COLO829 (cell line): ENCODE measurements at places on chromosomes 5 and 9.

GRCh38 chr9:31067418-31067817, 1317.0 kb upstream of the ACO1 start:
- no peak for DNase-seq

DNA sequence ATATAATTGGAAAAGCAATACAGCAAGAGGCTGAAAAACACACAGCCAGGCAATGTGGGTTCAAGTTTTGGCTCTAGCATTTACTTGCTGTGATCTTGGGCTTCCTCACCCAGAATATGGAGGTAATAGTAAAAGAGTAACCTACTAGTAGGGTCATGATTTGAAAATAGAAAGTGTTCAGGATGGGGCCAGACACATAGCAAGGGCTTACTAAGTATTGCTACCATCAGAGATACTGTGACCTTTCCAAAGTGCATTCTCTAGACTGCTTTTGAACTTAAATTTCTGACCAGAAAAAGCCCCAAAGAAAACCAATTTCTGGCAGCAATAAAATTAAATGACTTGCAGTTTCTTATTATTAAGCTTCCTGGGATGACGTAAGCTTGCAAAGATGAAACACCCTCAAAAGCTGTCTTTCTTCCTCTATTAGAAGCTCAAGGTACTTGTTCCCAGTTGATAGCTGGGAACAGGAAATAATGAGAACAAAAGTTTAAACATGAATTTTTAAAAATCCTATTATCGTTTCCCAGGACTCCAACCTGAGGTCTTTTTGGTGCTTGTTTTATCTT, 20.3 kb downstream of the SLC45A2 start:
- DNase-seq: no peak

- no peak for DNase-seq
Measured at GRCh38 chr9:89410022-89410421, 87.9 kb downstream of the SEMA4D start.

- no peak for DNase-seq
Measured at GRCh38 chr9:135901826-135902225, 5.5 kb downstream of the CAMSAP1 start.

DNA sequence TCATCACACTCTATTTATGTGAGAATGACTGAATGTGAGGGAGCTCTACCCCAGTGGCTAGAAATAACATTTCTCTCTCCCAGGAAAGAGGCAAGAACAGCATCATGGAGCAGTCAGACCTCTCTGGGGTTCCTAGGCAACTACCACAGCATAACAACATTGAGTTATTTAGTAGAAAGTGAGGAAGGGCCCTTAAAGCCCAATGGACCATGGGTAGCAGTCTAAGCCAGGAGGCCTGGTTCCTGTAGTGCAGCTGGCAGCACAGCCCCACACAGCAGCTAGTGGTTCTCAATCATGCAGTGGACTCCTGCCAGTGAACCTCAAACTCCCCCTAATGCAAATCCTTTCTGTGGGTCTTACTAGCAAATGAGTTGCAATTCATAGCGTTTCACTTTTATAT, 55.3 kb downstream of the SPEF2 start:
- no peak for DNase-seq

DNA sequence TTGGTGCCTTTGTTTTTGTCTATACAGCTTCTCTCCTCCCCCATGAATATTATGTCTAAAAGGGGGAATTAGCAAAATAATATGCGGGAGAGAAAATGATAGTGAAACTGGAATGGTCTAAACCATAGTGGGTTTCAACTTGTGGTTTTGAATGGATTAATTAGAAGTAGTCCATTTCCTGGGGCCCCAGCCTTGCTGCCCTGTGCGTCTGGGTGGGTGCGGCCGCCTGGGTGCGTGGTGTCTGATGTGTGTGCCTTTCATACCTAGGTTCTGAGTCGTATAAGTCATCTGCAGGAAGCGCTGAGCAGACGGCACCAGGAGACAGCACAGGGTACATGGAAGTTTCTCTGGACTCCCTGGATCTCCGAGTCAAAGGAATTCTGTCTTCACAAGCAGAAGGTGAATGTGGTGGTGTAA, 120.0 kb upstream of the CACNA1B start:
- no peak for DNase-seq

- no peak for DNase-seq
Measured at GRCh38 chr9:1219284-1219683, 169.1 kb downstream of the DMRT2 start.

- peak; percentile 27 for DNase-seq
Measured at GRCh38 chr5:7886849-7887475, 18.0 kb downstream of the MTRR start.

DNA sequence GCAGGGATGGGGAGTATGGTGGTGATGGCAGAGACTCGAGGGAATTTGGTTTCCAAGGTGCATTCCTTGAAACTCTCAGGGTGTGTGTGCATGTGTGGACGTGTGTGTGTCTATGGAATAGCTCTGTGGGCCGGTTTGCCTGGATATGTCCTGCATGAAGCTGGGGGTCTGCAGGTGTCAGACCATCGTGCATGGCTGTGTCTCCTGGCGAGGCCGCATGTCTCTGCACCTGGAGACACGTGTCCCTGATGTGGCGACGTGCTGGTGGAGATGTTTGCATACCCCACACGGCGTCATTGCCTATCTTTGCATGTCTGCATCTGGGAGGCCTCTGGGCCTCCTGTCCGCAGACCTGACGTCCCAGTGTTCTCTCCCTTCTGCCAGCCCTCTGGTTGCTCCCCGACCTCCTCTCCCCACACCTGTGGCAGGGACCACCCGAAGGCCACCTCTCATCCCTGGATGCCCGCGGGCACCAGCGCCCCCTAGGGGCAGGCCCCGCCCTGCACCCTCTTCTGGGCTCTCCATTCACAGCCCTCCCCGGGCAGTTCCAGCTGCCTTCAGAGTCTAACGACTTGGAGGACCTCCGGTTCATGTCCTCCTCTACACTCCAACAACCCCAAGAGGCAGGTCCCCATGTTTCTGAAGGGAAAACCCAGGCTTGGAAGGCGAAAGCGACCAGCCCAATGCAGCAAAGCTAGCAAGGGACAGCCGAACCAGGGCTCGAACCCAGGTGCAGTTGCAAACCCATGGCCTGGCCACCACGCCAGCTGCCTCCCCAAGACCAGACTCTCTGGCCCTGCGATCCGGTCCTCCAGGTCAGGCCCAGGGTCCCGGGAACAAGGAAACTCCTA, 88.6 kb downstream of the LMX1B start:
- DNase-seq: peak; percentile 58

DNA sequence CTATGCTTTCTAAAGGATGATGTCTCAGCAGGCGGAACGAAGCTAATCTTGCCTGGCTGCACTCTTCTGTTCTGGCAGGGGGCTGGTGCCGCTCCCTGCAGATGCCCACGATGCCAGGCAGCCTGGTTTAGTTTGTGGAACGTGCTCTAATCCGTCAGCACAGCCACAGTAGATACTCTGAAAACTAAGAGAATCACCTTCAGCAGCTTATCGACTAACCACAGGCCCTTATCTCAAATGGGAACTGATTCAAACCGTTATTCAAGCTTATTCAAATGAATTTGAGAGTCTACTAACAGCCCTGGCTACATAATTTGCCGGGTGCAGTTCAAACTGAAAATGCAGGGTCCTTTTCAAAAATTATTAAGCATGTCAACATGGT, 246.6 kb upstream of the ANKRD55 start:
- no peak for DNase-seq

DNA sequence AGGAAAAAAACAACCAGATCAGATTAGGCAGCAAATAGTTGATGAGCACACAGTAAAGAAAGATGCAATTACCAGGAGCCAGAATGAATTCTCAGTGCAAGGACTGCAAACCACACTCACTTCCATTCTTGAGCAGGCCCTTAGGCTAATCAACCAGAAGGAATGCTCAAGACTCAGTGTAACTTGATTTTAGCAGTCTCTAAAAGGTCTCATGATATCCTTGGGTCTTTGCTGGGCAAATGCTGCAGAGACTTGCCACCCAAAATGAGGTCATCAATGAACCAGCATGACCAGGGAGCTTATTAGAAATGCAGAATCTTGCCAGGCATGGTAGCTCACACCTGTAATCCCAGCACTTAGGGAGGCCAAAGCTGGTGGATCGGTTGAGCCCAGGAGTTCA, 20.1 kb upstream of the TMEM245 start:
- DNase-seq: no peak

DNA sequence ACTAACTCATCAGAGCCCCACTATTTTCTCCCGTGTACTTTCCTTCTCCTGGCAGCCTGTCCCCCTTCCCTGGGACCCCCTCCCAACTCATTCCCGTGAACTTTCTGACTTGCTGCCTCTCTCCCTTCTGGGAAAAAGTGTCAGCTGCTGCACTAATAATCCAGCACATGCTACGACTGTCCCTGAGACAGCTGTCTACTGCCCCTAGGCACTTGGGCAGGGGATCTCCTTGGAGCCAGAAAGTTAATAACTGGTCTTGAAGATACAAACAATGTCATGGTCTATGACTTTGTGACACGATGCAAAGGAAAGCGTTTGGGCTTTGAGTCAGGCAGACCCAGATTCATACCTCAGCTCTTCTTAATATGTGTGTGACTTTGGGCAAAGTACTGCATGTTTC, 10.1 kb upstream of the RNF183 start:
- DNase-seq: no peak

DNA sequence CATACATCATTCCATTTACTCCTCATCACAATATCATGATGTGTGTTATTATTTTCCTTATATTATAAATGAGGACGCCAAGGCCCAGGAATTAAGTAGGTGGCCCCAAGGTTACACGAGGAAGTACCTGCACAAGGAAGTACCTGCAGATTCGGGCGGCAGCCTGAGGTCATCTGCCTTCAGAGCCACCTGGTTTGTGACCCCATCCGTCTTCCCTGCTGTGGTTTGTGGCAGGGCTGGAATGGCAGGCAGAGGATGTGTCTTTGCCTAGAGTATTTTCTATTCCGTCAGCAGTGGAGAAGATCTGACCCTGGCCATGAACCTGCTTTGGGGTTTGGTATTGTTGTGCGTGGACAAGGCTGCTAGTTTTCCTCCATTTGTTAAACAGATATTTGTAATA, 59.7 kb downstream of the PDZD2 start:
- DNase-seq: no peak

DNA sequence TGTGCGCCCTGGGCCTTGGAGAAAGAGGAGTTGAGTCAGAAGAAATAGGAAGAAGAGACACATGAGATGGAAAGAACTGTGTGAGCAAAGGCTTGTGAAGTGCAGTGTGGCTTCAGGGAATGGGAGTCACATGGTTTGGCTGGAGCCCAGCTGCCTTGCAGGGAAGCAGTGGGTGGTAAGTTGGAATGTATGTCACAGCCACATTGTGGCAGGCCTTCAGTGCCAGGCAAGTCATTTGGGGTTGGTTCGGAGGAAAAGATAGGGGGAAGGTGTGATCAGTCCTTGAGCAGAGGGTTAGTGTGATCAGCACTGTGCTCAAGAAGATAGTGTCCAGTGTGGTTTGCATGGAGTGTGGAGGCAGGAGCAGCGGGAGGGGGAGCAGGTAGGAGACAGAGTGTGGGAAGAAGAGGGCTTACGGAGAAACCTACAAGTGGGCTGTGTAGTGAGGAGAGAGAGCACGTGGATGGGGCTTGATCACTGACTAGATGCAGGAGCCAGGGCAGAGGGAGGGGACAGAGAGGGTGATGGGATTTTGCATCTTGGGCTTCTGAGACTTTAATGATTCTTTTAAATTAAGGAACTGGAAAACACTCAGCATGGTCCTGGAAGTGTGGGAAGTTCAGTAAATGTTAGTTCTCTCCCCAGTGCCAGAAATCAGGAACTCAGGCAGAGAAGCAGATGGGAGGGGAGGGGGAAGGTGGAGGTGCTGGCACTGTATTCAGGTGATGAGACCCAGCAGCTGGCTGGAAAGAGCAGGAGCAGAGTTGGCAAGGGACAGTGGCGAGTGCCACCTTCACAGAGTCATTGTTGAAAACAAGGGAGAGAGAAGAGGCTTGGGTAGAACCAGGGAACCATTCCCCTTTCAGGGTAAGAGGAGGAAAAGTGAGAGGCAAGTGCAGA, 46.6 kb downstream of the ARHGAP26 start:
- peak; percentile 29 for DNase-seq

- DNase-seq: no peak
Measured at GRCh38 chr9:119802133-119802532, 432.9 kb upstream of the BRINP1 start.

- DNase-seq: no peak
Measured at GRCh38 chr5:57595523-57595991, 112.9 kb upstream of the ACTBL2 start.

GRCh38 chr5:3593771-3594509, 1.7 kb upstream of the IRX1 start:
- no peak for DNase-seq
